ENCODE measurements at places on chromosomes 12 and 14. TPM values are rescaled to one million over a fixed set of nuclear protein-coding genes. Genes with fewer than 3 reads are reported as not detected.

Gene CYP27B1
- total RNA-seq = 1.0 TPM

Gene TBC1D30
- total RNA-seq = 0.28 TPM

Gene LRRC9
- total RNA-seq = not detected

Gene FAR2
- 0.53 TPM for total RNA-seq

Gene TPH2
- total RNA-seq = not detected

DNA sequence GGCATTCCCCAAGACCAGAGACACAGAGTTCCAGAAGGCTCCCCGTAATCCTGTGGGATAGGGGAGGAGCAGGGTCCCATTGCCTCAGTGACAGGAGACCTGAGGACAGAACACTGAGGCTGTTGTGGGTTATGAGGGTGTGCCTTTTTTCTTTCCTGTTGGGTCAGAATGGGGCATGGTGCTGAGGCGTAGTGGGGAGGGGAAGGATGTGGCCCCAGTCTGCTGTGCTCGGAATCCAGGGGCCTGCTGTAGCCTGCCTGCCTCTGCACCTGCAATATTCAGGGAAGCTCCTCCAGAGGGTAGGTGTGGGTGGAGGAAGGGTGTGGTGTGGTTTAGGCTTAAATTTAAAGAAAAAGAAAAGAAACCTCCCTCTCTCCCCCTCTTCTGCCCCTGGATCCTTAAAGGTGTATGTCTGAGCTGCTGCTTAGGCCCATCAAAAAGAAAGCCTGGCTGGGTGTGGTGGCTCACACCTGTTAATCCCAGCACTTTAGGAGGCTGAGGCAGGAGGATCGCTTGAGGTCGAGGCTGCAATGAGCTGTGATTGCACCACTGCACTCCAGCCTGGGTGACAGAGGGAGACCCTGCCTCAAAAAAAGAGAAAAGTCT, 18.7 kb downstream of the PLEKHG3 start:
- DNase-seq = peak; percentile 66

DNA sequence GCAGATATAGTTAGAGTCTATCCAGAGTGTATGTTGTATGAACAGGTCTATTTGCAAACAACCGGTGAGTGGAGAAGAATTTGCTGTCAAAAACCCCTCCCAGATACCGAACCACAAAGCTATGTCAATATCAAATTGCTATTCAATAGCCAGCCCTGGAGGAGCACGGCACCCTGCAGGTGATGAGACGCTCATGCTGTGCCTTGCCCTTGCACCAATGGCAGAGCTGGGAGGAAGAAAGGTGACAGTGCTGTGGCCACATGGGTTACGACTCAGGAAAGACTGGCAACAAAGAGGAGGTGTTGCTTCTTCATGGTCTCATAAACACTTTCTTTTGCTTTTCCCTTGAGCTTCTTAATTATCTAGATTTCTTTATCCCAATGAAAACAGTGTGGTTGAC, 55.7 kb downstream of the PAX9 start:
- no peak for DNase-seq

DNA sequence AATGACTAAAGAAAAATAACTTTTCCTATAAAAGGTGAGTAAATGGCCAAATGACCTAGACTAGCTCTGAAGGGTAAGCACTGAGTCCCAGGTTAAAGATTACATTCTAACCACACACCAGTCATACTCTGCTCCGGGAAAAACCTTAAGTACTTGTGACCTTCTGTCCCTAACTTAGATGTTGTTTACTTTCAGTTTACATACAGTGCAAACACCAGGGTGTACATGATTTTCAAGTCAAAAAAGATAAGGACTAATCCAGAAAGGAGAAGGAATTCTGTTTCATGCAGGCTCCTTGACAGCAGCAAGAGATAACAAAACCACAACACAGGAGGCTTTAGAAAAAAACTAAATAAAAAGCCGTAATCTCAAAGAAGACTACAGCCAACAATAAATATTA, 174.2 kb downstream of the PPM1H start:
- no peak for DNase-seq

- no peak for DNase-seq
Measured at GRCh38 chr12:13702381-13702780, 279.0 kb downstream of the GRIN2B start.

DNA sequence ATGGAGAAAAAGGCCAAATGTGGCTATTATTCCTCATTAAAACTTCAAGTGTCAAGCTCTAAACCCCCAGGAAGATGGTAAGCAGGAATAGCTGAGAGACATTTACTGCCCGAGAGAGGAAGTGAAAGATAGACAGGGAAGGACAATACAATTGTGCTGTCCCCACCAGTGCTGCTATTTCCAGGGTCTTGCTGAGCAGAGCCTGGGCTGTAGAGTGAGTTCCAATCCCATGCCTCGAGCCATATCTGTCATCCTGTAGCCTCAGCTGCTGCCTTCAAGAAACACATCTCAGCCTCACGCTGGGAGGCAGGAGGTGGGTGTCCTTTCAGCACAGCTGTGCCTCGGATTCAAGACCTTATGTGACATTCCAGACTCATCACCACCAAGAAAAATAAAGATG, 114.0 kb downstream of the RPAP3 start:
- DNase-seq = no peak

- DNase-seq = no peak
Measured at GRCh38 chr12:70007687-70008086, 182.7 kb downstream of the MYRFL start.

DNA sequence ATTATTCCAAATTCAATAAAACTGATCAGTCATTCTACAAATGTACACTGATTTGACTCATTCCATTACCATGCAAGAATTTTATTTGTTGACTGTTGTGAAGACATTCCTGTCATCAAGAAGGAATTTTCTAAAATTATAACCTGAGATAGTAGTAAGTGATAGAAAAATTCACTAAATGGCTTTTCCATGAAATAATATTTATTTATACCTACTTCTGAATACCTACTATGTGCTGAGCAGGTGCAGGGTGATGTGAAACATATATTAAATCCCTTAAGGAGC, 841.7 kb downstream of the NRXN3 start:
- no peak for DNase-seq

- DNase-seq = no peak
Measured at GRCh38 chr14:75204116-75204515, 27.7 kb upstream of the TMED10 start.

GRCh38 chr14:32590157-32590556, 261.1 kb downstream of the AKAP6 start:
- no peak for DNase-seq

GRCh38 chr12:123120452-123121166, 30.3 kb downstream of the PITPNM2 start:
- peak; percentile 31 for DNase-seq

GRCh38 chr14:88521818-88522217, 33.0 kb downstream of the PTPN21 start:
- DNase-seq = no peak

DNA sequence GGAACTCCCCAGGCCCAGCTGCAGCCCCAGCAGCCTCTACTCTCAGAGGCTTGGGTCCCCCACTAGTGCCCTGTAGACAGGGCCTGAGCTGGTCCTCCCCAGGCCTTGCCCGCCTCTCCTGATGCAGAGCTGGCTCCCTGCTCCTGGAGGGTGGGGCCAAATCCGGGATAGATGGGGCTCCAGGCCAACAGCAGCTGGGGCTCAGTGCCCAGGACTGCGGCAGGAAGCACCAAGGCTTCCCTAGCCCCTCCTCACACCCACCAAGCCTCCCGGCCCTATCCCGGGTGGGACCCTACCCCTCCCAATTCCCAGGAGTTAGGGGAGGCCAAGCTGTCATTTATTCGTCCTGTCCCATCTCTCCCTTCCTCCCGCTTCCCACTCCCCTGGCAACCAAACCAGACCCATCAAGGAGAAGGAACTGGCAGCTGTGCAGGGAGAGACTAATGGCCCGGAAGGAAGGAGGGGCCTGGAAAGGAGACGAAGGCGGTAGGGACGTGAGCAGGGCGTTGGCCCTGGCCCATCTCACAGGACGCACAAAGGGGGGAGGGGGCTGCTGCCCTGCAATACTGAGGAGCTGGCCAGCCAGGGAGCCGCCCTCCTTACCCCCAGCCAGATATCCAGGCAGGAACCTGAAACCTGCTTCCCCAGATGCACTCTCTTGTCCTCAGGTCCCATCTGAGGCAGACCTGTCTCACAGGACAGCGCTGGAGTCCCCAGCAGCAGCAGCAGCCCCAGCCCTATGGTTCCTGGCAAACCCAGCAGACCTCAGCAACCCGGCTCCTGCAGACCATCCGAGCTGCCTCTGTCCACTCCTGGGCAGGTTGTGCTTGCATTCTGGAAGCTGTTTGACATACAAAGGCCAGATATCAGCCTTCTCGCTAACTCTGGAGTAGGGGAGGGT, 1.6 kb upstream of the PRPH start:
- no peak for DNase-seq

DNA sequence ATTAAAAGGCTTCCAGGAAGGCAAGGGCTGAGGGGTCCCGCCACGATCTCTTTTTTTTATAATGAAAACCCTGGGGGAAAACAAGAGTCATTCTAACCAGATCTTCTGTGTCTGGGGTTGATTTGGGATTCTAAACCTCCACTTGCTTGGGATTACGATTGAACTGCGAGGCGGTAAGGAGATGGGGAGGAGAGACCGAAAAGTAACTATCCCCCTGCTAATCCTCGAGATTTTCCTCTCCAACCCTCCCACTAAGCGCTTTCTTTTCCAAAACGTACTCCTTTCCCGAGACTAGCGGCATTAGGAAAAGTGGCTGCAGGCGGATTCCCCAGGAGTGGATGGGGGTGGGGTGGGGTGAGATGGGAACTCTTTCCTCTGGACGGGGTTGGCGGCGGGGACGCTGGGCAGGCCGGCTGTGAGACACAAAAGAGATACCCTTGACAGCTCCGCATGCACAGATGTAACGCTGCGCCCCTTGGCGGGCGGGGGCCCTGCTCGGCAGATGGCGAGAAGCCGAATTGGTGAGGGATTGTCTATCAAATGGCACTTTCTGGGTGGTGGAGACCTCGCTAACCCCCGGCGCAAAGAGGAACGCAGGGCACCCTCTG, 830 bp upstream of the SRRM4 start:
- no peak for DNase-seq

Measured in CD4-positive, alpha-beta T cell (primary cell).